ENCODE measurements at places on chromosomes 12 and 14.

DNA sequence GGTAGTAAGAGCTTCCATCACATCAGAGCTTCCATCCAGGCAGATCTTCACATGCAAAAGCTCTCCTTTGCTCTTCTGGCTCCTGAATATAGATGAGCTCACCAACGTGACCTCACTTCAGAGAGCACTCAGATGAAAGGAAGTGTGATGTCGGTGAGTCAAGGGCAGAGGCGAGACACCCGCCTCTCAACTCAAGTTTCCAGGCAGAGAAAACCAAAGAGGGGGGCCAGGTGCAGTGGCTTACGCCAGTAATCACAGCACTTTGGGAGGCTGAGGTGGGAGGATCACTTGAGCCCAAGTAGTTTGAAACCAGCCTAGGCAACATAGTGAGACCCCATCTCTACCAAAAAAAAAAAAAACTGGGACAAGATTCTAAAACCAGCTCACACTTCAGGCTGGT, 126.9 kb downstream of the DUSP6 start:
- no peak for DNase-seq

- no peak for DNase-seq
Observed at GRCh38 chr14:69822456-69822855, 25.4 kb upstream of the SLC10A1 start.

DNA sequence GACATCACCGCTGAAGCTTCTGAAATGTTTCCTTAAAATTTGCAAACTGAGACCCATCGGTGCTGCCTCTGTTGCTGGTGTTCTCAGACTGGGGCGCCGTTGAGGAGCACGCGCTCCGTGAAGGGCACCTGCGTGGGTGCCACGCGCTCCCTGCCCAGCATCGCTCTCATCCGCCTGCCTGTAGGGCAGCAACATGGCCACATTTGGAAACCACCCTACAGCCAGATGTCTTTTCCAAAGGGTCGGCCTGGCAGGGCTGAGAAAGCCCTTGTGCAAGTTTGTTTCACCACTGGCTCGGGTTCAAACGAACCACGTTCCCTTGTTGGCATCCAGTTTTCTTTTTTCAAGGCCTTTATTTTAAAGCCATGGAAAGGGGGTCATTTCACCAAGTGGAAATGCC, 13.9 kb downstream of the ADGRD1 start:
- DNase-seq, result no peak

DNA sequence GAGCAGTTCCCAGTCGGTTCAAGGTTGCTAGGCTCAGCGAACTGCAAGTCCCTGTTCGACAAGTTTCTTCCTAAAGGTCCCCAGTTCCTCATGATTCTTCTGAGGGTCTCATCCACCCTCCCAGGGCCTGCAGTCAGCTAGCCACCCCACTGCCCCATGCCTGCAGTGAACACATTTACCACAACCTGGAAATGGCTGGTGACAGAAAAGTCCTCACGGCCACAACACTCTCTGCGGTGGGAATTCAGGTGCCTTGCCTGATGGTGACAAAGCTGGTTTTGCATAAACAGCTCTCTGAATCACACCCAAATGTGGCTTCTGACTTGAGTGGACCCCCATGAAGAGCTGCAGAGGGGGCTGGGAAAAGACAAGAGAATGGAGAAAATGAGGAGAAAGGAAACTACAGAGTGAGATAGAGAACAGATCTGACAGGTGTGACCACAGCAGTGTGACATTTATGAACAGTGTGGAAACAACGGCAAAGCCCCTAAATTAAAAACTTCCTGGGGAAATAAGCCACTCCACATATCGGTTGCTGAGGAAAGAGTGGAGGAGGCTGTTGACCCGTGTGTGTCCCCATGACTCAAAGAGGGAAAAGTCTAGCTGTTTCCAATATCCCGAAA, 1.3 kb upstream of the CD27 start:
- DNase-seq, result no peak
